ENCODE measurements at places on chromosomes 3 and 15.

GRCh38 chr3:16496408-16497222 is 16.9 kb downstream of the RFTN1 start:
- no peak for DNase-seq

GRCh38 chr15:70051948-70052633 is 45.6 kb downstream of the TLE3 start:
- DNase-seq, result no peak

DNA sequence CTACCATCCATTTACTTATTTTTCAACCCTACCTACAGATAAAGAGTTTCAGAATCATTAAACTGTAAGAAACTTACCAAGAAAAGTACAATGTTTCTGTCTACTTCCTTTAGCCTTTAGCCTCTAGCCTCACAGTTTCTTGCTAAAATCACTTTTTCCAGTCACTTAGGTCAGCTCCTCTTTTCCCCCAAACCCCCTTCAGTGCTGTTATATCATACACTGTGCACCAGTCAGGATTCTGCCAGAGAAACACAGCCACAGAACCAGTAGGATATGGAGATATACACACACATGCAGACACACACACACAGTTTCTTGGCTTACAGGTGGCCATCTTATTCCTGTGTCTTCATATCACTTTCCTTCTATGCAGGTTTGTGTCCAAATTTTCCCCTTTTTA is 139.9 kb upstream of the LIPC start:
- DNase-seq, result no peak

GRCh38 chr15:72169236-72169920 is 28.2 kb downstream of the GRAMD2A start:
- no peak for DNase-seq

GRCh38 chr3:115937054-115937453 is 313.7 kb downstream of the GAP43 start:
- DNase-seq, result no peak
